ENCODE measurements at places on chromosomes 7 and 10. TPM values are rescaled to one million over a fixed set of nuclear protein-coding genes. Genes with fewer than 3 reads are reported as not detected.

MRC1 gene
- not detected for total RNA-seq

SYT15 gene
- 1.4 TPM for total RNA-seq

TAS2R16 gene
- not detected for total RNA-seq

PHYHIPL gene
- 17.5 TPM for total RNA-seq

OR13A1 gene
- not detected for total RNA-seq

GPNMB gene
- total RNA-seq: not detected

PRPS1L1 gene
- not detected for total RNA-seq

CDHR1 gene
- total RNA-seq: 19.8 TPM

- peak overlapping the region; percentile 91 for H3K27ac ChIP-seq
- H3K27me3 ChIP-seq: no peaks in the 10 kb centered on the region
- H3K36me3 ChIP-seq: peaks cover 4% of the 10 kb centered on the region
- peaks cover 18% of the 10 kb centered on the region for H3K4me1 ChIP-seq
Observed at GRCh38 chr10:7444551-7445121, 33.8 kb upstream of the SFMBT2 start.

DNA sequence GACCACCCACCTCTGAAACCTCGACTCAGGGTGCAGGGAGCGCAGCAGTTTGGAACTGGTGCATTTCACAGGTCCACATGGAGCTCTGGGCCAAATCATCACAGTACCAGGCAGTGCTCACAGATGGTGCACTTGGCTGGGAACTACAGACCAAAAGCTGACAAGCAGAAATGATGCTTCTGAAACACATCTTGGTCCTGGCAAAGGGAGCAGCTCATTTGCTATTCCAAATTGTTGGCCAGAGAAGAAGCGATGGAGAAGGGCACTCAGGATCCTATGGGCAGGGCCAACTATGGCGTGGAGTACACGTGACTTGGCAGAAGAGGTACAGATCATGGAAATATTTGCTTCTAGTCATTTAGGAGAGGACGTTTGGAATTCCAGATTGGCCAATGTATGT lies 383.9 kb downstream of the CALN1 start:
- no peaks in the 10 kb centered on the region for H3K36me3 ChIP-seq
- no peaks in the 10 kb centered on the region for H3K27me3 ChIP-seq
- peaks cover 8% of the 10 kb centered on the region for H3K4me1 ChIP-seq
- no peak overlapping the region for H3K27ac ChIP-seq
- H3K4me3 ChIP-seq: no peak overlapping the region
- DNase-seq: no peak

GRCh38 chr7:52863652-52864051 lies 171.8 kb upstream of the POM121L12 start:
- no peaks in the 10 kb centered on the region for H3K27me3 ChIP-seq
- no peak overlapping the region for H3K4me3 ChIP-seq
- no peak for DNase-seq
- H3K36me3 ChIP-seq: no peaks in the 10 kb centered on the region

- H3K4me3 ChIP-seq: no peak overlapping the region
- DNase-seq: no peak
- H3K27ac ChIP-seq: no peak overlapping the region
- no peaks in the 10 kb centered on the region for H3K36me3 ChIP-seq
Observed at GRCh38 chr7:78080241-78080640, 281.7 kb downstream of the PHTF2 start.

GRCh38 chr10:29840516-29841276 lies 205.9 kb upstream of the SVIL start:
- no peaks in the 10 kb centered on the region for H3K36me3 ChIP-seq
- no peaks in the 10 kb centered on the region for H3K27me3 ChIP-seq
- H3K4me1 ChIP-seq: peaks cover 12% of the 10 kb centered on the region
- no peak for DNase-seq

GRCh38 chr10:8534096-8534495 lies 479.6 kb downstream of the GATA3 start:
- no peaks in the 10 kb centered on the region for H3K4me1 ChIP-seq
- H3K27me3 ChIP-seq: peaks cover 56% of the 10 kb centered on the region
- H3K27ac ChIP-seq: no peak overlapping the region
- no peak for DNase-seq

GRCh38 chr7:55512635-55513191 lies 59.6 kb downstream of the VOPP1 start:
- peaks cover under 1% of the 10 kb centered on the region for H3K36me3 ChIP-seq
- no peak for DNase-seq
- no peaks in the 10 kb centered on the region for H3K27me3 ChIP-seq
- H3K27ac ChIP-seq: no peak overlapping the region

DNA sequence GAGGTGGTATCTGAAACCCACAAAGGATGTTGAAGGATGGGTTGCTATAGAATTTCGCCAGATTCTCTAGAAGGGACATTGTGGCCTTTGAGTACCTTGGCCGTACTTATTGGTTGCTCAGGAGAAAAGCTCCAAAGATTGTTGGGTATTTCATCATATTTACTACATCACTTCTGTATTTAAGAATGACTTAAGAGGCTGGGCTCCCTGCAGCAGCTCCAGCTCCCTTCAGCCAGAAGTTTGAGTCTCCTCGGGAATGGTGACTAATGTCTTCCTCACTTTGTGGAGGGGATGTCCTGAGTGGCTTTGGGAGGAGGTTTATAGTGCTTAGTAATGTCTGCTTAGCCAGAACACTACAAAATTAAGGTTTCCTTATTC lies 18.1 kb downstream of the MINDY4 start:
- H3K4me3 ChIP-seq: no peak overlapping the region
- H3K27me3 ChIP-seq: no peaks in the 10 kb centered on the region
- no peak overlapping the region for H3K27ac ChIP-seq
- DNase-seq: no peak
- H3K36me3 ChIP-seq: no peaks in the 10 kb centered on the region

GRCh38 chr7:11317766-11318165 lies 344.1 kb downstream of the PHF14 start:
- H3K27me3 ChIP-seq: no peaks in the 10 kb centered on the region
- H3K4me3 ChIP-seq: no peak overlapping the region
- H3K36me3 ChIP-seq: peaks cover 1% of the 10 kb centered on the region
- peak overlapping the region; percentile 30 for H3K27ac ChIP-seq
- no peak for DNase-seq

- H3K4me1 ChIP-seq: peaks cover 8% of the 10 kb centered on the region
- no peak for DNase-seq
- no peak overlapping the region for H3K27ac ChIP-seq
- H3K27me3 ChIP-seq: peaks cover 89% of the 10 kb centered on the region
- H3K4me3 ChIP-seq: no peak overlapping the region
Observed at GRCh38 chr7:142795339-142795863, 24.6 kb downstream of the PRSS2 start.

GRCh38 chr10:60757420-60757895 lies 20.8 kb upstream of the CDK1 start:
- no peaks in the 10 kb centered on the region for H3K36me3 ChIP-seq
- DNase-seq: no peak
- H3K4me3 ChIP-seq: no peak overlapping the region
- H3K27ac ChIP-seq: no peak overlapping the region

- no peak overlapping the region for H3K4me3 ChIP-seq
- DNase-seq: no peak
- no peak overlapping the region for H3K27ac ChIP-seq
- no peaks in the 10 kb centered on the region for H3K27me3 ChIP-seq
Observed at GRCh38 chr7:147079083-147079482, 962.5 kb downstream of the CNTNAP2 start.

- no peaks in the 10 kb centered on the region for H3K27me3 ChIP-seq
- no peak for DNase-seq
- H3K4me3 ChIP-seq: no peak overlapping the region
Observed at GRCh38 chr7:17070231-17070708, 188.5 kb upstream of the AGR3 start.

DNA sequence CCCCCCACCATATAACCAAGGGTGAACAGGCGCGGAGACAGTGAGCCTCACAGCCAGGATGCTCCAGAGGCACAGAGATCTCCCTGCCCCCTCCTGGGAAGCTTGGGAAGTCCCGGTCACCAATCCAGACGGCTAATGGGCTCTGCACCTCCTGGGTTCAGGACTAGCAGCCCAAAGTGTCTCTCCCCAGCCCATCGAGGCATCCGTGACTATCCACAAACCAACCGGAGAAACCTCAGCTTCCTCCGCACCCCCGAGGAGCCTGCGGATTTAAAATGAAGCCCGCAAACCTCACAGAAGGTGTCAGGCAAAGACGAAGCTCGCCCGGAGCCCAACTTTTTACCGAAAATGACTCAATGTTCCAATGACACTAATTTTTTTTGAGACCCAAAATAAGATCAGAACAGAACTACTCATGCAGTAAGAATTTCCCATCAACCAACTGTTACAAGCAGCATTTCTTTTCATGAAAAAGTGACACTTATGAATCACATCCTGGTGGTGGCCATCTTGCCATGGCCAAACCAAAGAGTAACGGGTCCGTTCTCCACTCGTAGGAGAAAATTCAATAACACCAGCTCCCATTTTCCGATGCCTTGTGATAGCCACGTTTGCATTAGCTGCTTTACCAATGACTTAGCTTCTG lies 6.0 kb downstream of the PDGFA start:
- H3K27me3 ChIP-seq: peaks cover 52% of the 10 kb centered on the region
- peaks cover 12% of the 10 kb centered on the region for H3K4me1 ChIP-seq
- H3K36me3 ChIP-seq: no peaks in the 10 kb centered on the region

- peaks cover 6% of the 10 kb centered on the region for H3K36me3 ChIP-seq
- DNase-seq: no peak
- H3K4me1 ChIP-seq: no peaks in the 10 kb centered on the region
- no peaks in the 10 kb centered on the region for H3K27me3 ChIP-seq
- no peak overlapping the region for H3K27ac ChIP-seq
- no peak overlapping the region for H3K4me3 ChIP-seq
Observed at GRCh38 chr10:12414278-12414989, 65.1 kb downstream of the CAMK1D start.

GRCh38 chr7:151327659-151328058 lies 14.0 kb upstream of the NUB1 start:
- no peak for DNase-seq
- H3K4me1 ChIP-seq: no peaks in the 10 kb centered on the region

DNA sequence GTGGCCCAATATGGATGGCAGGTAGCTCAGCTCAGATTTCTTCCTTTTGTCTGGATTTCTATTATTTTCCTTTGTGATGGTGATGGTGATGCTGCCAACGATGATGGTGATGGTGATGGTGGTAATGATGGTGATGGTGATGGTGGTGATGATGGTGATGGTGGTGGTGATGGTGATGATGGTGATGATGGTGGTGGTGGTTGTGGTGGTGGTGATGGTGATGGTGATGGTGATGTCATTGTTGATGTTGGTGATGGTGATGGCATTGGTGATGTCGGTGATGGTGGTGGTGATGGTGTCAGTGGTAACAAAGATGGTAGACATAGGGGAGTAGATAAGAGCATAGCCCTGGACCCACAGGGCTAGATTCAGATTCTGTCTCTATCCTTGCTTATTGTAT lies 25.4 kb downstream of the TTYH3 start:
- H3K4me3 ChIP-seq: peak overlapping the region; percentile 3
- H3K36me3 ChIP-seq: peaks cover 5% of the 10 kb centered on the region
- peaks cover 5% of the 10 kb centered on the region for H3K4me1 ChIP-seq
- DNase-seq: no peak
- H3K27me3 ChIP-seq: no peaks in the 10 kb centered on the region

- H3K27me3 ChIP-seq: no peaks in the 10 kb centered on the region
- no peaks in the 10 kb centered on the region for H3K36me3 ChIP-seq
- no peak for DNase-seq
- H3K4me3 ChIP-seq: no peak overlapping the region
- H3K4me1 ChIP-seq: peaks cover 4% of the 10 kb centered on the region
- no peak overlapping the region for H3K27ac ChIP-seq
Observed at GRCh38 chr7:123961771-123962170, 36.7 kb downstream of the SPAM1 start.

DNA sequence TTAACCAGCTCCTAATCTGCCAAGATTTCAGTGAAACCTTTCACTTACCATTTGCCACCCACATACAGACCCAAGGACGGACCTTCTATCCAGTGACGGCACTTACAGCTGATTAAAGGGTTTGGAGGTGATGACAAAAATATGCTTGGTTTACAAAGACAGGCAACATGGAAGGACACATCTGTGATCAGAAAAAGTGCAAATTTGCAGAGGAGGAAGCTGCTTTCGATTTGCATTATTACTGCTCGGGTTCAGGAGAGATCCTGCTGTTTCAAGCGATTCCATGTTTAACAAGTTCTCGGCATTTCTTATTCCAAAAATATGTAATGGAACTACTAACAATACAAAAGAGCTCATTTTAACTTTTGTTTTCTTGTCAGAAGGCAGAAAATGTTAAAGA lies 109.0 kb downstream of the JAZF1 start:
- H3K27me3 ChIP-seq: peaks cover 3% of the 10 kb centered on the region
- peaks cover 5% of the 10 kb centered on the region for H3K4me1 ChIP-seq
- no peak overlapping the region for H3K4me3 ChIP-seq

DNA sequence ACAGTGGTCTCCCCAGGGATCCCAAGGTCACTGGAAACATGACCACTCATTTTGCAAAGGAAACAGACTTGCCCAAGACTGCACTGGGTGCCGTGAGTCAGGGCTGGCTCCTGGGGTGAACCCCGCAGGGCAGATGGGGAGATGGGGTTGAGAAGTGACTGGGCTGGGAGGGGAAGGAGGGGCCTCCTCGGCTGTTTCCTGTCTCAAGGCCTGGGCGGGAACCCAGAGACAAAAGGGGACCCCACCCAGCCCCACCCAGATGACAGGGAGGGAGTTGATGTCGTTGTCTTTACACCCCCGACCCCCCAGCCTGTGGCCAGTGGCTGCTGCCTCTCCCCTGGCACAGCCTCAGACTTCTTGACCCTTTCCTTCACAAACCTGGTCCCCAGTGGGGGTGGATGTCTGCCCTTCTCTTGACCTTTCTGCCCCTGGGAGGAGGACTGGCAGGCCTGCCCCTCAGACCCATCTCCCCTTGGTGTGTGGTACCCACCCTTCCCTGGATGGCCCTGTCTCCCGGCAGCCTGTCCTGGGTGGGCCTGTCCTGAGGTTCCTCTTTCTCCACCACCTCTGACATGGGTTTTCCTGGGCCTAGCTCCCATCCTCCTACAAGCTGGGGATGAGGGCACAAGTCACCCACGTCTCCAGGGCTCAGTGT lies 1.4 kb downstream of the MYO1G start:
- peaks cover 14% of the 10 kb centered on the region for H3K4me1 ChIP-seq
- no peak overlapping the region for H3K4me3 ChIP-seq
- peaks cover 1% of the 10 kb centered on the region for H3K36me3 ChIP-seq
- DNase-seq: no peak
- no peaks in the 10 kb centered on the region for H3K27me3 ChIP-seq
- H3K27ac ChIP-seq: no peak overlapping the region

DNA sequence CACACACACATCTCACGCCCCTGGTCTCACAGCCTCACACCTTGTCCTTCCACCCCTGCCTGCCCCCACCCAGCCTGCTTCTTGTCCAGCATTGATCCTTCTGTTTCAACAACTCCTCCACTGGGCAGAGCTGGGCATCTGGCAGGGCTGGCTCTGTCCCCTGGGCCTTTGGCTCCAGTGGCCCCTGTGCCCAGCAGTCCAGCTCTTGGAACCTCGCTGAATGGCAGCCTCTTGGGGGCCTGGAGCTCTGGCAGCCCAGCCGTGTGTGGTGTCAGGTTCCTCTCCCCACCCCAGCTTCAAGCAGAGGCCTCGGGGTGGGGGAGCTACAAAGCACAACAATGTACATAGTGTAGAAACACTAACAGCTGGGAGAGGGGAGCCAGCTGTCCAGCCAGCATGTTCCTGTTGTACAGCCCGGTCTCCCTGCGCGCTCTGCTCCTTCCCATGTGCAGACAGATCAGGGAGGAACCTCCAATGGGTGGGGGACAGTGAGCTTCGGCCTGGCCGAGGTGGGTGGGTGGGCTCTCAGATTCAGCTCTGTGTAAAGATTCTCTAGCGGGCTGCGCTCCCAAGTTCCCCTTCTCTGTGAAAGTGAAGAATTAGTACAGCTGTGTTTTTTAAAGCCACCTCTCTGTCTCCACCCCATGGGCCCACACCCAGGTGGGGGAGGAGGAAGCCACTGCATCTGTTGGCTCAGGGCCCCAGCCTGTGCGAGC lies 19.4 kb downstream of the ZMIZ2 start:
- H3K36me3 ChIP-seq: peaks cover 6% of the 10 kb centered on the region
- no peaks in the 10 kb centered on the region for H3K27me3 ChIP-seq
- H3K4me3 ChIP-seq: peak overlapping the region; percentile 27
